Stimulated activated CD4-positive, alpha-beta T cell treated with anti-CD3 and anti-CD28 coated beads, Interleukin-4, amount 100 ng/mL, for 4 hours (primary cell): ENCODE measurements at places on chromosomes 1 and 21.
A peak's percentile ranks its signal among the peaks of the same experiment; 100 is the strongest.

GRCh38 chr1:36664571-36665287 lies 182.0 kb upstream of the CSF3R start:
- DNase-seq, result no peak

GRCh38 chr1:163440090-163440489 lies 118.3 kb downstream of the NUF2 start:
- DNase-seq, result no peak

DNA sequence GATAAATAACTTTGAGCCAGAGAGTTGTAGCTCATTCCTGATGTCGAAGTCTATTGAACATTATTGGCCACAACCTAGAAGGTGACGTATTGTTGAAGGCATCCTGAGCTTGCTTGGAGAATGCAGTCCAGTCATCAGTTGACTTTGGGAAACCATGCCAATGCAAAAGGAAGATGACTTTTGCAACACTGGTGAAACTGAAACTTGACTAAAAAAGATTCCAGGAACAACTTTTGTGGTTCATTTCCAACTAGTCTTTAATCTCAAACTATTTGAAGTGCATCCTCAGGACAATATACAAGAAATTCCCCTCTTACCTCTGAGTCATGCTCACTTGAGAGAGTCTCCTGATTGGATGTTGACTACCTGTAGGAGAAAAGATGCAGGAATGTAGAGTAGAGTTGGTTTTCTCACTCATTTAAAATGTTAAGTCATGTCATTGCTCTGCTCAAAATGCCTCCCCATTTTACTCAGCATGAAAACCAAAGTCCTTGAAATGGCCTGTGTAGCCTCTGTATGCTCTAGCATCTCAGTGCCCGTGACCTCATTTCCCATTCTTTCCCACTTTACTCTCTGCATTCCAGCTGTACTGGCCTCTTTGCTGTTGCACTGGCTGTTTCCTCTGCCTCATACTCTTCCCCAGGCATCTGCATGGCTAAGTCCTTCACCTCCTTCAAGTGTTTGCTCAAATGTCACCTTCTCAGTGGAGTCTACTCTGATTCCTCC lies 24.4 kb upstream of the LEPR start:
- DNase-seq, result no peak

GRCh38 chr1:40625476-40626382 lies 39.8 kb downstream of the RIMS3 start:
- DNase-seq, result no peak

- DNase-seq, result no peak
Measured at GRCh38 chr1:212781225-212781624, 10.4 kb downstream of the NSL1 start.

GRCh38 chr1:243346016-243346415 lies 90.2 kb downstream of the SDCCAG8 start:
- no peak for DNase-seq

- no peak for DNase-seq
Measured at GRCh38 chr1:53620061-53620855, 118.7 kb downstream of the GLIS1 start.

GRCh38 chr1:6868660-6869380 lies 83.6 kb downstream of the CAMTA1 start:
- no peak for DNase-seq

- no peak for DNase-seq
Measured at GRCh38 chr1:234554698-234555311, 55.2 kb downstream of the IRF2BP2 start.

GRCh38 chr1:194159941-194160340 lies 973.5 kb upstream of the B3GALT2 start:
- DNase-seq, result no peak

DNA sequence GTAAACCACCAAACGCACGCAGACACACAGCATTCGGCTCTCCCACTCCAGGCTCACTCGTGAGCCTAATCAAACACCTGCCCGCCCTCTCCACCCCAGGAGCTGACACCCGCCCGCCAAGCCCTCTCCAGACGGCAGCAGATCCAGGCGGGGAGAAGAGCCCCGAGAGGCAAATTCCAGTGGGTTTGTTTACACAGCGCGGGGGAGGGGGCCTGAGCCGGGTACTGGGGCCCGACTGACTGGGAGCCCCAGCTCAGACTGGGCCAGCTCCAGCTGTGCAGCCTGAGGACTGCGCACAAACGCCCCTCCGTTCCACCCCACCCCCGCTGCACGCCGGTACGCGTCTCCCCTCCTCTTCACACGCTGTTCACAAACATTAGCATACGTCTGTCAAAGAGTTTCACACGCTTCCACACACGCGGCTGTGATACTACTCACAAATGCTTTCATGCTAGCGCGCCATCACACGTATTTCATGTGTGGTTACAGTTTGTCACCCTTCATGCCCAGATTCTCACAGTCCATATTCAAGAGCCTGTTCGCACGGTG lies 1.0 kb upstream of the EFNA1 start:
- DNase-seq, result peak; percentile 45

DNA sequence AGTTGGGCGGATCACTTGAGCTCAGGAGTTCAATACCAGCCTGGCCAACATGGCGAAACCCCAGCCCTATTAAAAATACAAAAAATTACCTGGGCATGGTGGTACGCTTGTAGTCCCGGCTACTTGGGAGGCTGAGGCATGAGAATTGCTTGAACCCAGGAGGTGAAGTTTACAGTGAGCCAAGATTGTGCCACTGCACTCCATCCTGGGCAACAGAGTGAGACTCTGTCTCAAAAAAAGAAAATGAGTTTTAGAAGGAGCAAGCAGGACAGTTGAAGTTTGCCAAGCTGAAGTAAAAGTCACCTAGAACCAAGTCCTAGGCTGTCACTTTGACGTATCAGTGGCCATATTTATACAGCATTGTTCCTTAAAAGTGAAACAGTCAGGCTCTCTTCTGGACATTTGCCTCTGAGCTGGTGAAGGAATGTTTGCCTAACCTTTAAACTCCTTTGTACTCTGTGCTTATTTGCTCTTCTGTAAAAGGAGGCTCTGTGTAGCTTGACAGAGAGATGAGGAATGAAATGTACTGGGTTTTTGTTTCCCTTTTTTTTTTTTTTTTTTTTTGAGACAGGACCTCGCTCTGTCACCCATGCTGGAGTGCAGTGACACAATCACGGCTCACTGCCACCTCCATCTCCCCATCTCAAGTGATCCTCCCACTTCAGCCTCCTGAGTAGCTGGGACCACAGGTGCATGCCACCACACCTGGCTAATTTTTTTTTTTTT lies 2.8 kb downstream of the RAB4A start:
- DNase-seq, result no peak

GRCh38 chr1:229130028-229130668 lies 140.8 kb upstream of the RAB4A start:
- no peak for DNase-seq

GRCh38 chr21:44856131-44856530 lies 17.4 kb downstream of the PTTG1IP start:
- DNase-seq, result no peak

GRCh38 chr1:31875636-31876236 lies 59.9 kb upstream of the SPOCD1 start:
- DNase-seq, result no peak

DNA sequence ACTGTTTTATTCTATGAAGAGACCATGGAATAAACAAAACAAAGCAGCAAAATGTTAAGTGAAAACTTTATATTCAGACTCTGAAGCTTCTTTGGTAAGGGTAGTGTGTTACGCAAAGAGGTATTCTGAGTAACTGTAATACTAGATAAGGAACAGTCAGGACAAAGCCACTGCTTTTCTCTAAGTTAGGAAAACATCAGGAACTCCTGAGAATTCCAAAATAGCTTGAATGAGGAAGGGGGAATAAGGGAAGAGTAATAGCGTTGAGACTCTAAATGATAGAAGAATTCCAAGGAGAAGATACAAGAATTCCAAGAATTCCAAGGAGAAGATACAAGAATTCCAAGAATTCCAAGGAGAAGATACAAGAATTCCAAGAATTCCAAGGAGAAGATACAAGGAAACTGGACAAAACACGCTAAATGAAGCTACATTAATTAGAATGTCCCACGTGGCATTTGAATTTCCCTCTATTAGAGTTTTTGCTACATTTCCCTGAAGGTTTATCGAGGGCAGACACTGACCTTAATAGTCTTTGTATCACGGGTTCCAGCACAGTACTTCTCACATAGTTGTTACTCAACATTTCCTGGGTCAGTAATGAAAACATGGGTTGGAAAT lies 71.5 kb downstream of the SMYD3 start:
- no peak for DNase-seq

GRCh38 chr1:48807554-48808260 lies 31.0 kb upstream of the BEND5 start:
- DNase-seq, result no peak

DNA sequence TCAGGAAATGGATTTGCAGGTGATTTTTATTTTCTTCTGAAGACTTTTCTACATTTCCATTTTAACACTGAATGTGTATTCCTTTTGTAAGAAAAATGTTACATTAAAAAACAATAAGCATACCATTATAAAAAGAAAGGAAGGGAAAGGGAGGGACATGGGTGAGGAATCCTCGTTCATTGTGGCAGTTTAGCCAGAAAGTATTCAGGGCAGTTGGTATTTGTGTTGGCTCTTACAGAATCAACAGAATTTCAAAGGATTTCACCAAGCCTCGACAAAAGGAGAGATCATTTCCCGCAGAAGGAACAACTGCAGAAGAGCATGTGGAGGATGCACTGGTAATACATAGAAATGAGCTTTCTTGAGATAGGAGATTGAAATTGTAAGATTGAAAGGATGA lies 35.0 kb downstream of the PLD5 start:
- no peak for DNase-seq

- DNase-seq, result no peak
Measured at GRCh38 chr1:111302374-111302773, 11.7 kb downstream of the CHIA start.

DNA sequence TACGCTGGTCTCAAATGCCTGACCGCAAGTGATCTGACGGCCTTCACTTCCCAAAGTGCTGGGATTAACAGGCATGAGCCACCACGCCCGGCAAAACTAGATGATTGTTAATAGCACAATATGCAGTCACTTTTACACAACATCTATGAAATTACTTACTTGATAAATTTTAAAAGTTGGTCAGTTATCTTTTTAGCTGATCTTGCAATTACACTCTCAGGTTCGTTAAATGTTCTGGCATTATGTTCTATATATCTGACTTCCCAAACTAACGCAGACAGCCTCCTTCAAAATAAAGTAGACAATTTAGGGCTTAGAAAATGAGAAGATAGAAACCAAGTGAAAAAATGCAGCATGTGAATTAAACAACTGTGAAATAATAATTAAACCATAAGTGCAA lies 31.8 kb upstream of the PSMG1 start:
- no peak for DNase-seq

GRCh38 chr21:44571296-44571695 lies 2.2 kb upstream of the KRTAP10-4 start:
- no peak for DNase-seq

GRCh38 chr1:54173681-54174080 lies 20.9 kb upstream of the CDCP2 start:
- DNase-seq, result no peak

DNA sequence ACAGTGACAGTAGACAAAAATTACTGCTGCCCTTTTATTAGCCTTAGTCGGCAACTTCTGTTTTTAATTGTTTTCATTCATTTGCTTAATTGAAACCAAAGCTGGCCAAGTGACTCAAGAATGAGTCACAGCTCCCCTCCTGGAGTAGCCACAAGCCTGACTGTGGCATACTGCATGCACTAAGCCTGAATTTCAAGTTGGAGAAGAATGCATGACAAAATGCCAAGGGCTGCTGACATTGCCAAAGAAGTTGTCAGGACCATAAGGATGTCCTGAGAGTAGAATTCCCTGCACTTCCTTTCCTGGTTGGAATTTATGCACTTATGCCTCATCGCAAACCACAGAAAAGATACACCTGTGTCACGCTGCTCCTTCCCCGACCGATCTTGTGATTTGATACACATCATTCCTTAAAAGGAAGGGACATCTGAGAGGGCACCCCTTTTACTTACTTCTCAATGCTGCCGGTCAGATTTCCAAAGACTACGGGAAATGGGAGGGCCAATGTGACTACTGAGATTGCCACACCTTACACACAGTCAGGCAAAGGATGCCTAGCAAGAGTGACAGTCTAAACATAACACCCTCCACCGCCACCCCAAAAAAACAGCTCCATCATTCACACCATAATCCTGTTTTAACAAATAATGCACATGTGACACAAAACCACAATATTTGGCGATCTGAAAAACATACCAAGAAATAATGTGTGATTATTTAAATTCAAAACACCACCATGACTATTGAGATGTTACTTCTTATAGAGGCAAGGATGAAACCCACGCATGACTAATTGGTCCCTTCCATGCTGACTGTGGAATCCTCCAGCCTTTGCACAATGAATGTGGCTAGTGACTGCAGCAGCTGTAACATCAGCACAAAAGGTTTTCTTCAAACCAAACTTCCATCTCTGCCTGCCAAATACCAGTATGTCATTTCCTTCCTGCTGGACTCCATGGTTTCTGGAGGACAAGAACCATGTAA lies 28.2 kb downstream of the VAV3 start:
- DNase-seq, result peak; percentile 43

DNA sequence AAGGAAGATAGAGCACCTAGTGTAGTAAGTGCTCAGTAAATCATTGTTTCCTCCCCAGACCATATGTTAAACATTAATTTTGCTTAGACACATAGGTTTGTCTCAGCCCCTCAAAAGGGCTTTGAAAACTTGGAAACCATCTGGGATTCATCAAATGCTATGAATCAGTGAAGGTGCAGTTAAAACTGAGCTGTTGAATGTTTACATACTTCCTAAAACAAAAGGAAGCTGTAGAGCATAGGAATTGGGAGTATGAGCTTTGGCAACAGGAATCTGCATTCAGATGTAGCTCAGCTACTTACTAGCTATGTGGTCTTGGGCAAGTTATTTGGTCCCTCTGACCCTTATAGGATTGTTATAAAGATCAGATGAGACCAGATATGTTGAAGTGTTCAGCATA lies 18.7 kb upstream of the PODN start:
- no peak for DNase-seq

DNA sequence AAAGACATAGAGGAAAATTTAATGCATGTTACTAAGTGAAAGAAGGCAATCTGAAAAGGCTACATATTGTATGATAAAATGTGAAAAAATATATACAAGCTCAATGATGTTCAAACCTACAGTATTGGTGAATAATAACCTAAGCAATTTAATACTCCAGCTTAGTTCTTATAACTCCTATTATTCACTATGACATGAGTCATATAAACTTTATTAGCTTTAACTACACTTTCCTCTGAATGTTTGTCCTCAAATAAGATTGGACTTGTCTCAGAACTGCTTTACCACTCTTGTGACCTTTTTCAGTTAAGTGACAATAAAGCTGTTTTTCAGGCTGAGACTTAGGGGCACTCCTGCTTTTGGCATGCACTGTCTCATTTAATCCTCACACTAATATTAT lies 50.9 kb downstream of the CNST start:
- no peak for DNase-seq

- DNase-seq, result no peak
Measured at GRCh38 chr1:160167580-160167979, 16.2 kb downstream of the ATP1A4 start.
